Astrocyte (in vitro differentiated cells and primary cell): ENCODE measurements at places on chromosomes 2 and 18.

DNA sequence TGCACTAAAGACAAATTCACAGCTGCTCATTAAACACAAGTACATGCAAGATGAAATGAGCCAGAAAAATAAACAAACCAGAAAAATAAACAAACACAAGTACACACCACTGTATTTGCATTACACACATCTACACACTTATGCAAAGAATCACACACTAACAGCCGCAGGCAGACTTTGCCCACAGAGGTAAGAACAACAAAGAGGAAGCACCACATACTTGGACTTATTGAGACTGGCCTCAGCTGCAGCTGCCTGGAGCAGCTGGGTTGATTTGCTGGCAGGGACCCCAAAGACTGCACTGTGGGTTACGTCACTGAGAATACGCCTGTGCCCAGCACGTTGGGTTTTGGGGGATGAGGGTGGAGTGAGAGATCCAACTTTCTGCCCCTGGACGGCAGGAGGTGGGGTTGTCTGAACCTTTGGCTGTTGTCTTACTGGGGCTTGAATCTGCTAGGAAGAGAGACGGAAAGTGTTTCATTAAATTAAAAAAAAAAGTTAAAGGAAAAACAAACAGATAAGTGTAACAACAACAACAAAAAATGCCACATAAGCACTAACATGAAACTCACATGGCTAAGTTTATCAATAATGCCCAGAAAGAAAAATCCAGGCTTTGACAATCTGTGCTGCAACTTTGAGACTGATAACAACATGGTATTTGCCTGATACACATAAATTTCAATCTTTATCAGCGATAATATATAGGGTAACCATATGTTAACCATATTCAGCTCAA, 71.9 kb upstream of the NFU1 start:
- peak; percentile 6 for DNase-seq

DNA sequence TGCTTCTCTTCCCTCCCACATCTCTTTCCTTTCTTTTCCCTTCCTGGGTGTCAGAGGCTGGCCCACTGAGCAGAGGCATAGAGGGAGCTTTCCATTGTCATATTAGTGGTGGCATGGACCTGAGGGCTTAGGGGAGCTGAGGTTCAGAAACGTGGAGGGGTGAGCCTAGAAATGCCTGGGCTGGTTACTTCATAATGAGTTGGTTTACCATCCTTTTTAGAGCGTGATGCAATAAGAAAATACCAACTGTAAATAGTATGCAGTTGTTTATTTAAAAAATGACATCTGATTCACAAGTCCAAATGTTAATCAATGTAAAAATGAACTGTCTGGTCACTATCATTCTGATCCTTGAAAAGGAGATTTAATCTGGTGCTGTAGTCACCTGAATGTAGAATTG, 46.3 kb downstream of the MYO1B start:
- DNase-seq = no peak

DNA sequence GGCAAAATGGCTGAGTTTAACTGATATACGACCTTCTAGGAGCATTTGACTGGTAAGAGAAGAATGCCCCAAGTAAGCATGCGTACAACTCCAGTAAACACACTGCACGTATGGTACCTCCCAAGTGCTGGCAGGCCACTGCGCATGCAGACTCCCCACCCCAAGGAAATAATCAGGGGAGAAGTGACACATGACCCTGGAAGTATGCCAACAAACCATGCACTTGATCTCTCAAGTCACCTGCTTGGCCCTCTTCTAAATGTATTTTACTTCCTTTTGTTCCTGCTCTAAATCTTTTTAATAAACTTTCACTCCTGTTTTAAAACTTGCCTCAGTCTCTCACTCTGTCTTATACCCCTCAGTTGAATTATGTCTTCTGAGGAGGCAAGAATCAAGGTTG, 129.8 kb upstream of the COL5A2 start:
- no peak for DNase-seq

- no peak for DNase-seq
Observed at GRCh38 chr2:65417509-65418085, 14.8 kb downstream of the SPRED2 start.

DNA sequence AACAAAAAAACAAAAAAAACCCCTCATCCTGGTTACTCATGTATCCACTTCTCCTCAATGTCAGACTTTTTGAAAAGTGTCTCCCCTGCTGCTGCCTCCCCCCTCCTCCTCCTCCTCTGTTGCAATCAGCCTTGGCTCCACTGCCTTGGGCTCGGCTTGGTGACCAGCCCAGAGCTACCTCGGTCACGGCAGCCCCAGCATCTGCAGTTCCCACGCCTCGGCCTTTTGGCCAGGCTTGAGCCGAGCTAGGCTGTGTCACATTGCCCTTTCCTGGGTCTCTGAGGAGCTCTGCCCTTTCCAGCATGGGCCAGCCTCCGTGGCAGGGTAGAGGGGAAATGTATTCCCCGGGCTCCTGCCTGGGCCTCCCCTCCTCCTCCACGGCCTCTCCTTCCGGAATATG, 22.7 kb upstream of the INHBB start:
- no peak for DNase-seq

DNA sequence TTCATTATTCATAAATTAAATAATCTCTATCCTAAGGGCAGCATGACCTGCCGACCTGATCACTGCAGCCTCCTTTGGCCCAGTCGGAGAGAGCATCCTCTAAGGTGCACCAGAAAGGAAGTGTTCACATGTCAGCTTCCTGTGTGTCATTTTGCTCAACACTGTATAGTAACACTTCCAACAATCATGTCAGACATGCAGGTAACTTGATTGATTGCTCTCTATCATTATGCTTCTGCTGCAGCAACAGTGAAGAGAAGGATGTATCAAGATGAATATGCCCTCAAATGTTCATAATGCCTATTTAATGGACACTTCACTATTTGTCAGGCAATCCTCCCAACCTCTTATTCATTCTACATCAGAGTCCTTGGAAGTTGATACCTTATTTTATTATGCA, 332.3 kb downstream of the CDH7 start:
- no peak for DNase-seq

- no peak for DNase-seq
Observed at GRCh38 chr18:44759925-44760342, 79.2 kb downstream of the SETBP1 start.

DNA sequence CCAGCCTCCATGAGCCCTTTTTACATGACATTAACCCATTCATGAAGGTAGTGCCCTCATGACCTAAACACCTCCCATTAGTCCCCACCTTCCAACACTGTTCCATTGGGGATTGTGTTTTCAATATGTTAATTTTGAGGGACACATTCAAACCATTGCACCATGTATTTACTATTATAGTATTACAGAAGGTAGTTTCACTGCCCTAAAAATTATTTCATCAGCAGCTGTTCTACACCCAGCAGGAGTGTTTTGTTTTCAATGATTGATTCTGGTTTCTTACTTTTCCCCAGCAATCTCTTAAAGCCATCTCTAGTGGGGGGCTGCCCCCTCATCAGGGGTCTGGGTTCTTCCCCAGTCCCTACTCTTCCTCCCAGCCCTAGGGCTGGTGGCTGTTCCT, 71.9 kb downstream of the CERS6 start:
- DNase-seq = no peak

- no peak for DNase-seq
Observed at GRCh38 chr2:74290066-74290465, 53.1 kb downstream of the SLC4A5 start.

- no peak for DNase-seq
Observed at GRCh38 chr2:59622599-59623308, 930.7 kb downstream of the BCL11A start.

- DNase-seq = peak; percentile 90
Observed at GRCh38 chr2:128535953-128536352, 217.3 kb upstream of the HS6ST1 start.

GRCh38 chr2:105873721-105874120, 129.0 kb downstream of the NCK2 start:
- peak; percentile 84 for DNase-seq

DNA sequence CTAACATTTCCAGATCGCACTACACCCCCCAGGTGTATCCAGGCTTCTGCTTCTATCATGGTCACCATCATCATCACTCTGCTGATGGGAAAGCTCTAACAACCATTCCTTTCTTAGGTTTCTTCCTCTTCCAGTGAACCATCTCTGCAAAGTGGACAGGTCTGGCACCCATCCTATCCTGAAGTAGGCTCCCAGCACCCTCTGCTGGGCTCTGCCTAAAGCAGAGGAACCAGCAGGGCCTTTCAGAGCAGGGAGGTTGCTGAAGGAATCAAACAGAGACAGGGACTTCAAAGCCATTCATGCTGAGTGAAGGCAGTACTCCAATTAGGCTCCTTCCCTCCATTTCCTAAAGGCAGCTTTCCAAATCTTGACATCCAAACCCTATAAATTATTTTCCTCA, 27.2 kb upstream of the SATB2 start:
- no peak for DNase-seq

DNA sequence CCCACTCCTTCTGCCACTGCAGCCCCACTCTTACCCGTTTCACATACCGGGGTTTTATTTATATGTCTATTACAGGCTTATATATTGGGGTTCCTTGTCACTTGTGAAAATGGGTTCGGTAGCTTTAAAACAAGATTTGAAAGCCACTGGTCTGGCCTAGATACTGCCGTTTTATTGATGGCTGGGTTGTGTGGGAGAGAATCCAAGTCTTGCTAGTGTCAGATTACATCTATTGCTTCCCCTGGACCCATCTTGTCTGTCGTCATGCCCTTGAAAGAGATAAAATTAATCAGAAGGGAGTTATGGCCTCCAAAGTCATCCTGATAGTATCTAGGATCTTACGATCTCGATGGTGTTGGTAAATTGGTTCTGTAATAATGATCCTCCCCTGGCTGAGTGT, 79.4 kb downstream of the EIPR1 start:
- no peak for DNase-seq

DNA sequence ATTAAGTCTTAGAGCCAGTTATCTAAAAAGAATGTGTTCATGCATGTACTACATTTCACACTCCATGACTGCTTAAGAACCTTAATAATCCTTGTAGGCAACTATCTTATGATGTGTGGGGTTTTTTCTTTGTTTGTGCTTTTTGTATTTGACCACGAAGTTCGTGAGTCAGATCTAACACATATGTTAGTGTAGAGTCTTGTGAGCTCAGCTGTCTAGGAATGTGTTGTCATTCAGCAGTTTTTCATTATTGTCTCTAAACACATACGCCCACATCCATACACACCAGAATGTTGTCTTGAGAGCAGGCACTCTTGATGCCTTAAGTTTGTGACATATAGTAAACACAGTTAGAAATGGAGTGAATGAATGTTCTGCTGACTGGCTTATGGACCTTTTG, 38.4 kb downstream of the CAB39 start:
- DNase-seq = peak; percentile 76

DNA sequence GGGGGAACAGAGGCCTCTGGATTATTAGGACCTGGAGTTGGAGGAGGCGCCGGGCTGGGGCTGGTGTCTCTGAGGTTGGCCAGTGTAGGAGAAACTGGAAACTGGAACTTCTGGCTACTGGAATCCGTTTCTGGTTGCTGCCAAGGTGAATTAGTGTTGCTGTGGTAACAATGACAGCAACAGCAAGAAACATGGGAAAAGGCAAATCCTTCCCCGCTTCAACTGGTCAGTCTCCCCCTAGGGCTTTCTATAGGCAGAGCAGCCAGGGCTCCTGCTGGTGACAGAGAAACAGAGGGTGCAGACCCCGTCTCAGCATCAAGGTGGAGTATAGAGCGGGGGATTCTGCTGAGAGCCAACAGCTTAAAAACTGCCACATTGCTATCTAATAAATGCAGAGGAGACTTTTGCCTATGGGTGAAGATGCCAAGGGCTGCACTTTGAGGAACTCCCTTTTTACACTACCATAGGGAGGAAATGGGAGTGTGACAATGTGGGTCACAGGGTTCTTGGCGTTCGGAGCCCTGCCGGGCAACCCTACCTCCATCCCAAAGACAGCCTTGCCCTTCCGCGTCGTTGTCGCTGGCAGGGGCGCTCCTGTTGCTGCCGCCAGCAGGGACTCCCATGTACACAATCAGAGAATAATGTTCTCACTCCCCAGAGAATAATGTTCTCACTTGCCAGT, 81.4 kb upstream of the CABLES1 start:
- peak; percentile 68 for DNase-seq

DNA sequence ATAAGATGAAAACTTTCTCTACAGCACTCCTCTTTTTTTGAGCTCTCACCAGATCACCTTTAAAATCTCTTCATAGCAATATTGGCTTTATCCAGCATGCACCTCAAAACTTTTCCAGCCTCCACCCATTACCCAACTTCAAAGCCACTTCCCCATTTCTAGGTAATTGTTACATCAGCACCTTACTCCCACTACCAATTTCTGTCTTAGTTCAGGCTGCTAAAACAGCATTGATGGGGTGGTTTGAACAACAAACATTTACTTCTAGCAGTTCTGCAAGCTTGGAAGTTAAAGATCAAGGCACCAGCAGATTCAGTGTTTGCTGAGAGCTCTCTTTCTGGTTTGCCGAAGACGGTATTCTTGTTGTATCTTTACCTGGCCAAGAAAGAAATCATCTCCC, 114.0 kb upstream of the SLC39A10 start:
- no peak for DNase-seq

DNA sequence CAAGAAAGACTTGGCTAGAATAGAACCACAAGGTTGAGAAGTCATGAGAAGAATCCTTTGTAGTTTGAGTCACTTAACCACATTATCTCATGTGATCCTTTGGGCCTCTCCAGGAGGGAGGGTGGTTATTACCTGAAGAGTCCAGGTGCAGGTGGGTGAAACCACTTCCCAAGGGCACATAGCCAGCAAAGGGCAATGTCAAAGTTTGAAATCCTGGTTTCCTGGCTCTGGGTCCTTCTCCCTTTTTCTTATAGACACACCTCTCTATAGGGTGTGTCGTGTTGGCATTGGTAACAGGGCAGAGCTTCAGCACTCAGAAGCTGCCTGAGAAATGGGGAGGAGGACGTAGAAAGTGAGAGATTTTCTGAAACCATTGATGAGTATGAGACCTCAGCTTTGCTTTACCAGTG, 137.9 kb downstream of the MGAT5 start:
- DNase-seq = peak; percentile 61

GRCh38 chr2:37168217-37168981, 11.6 kb upstream of the EIF2AK2 start:
- peak; percentile 23 for DNase-seq

- DNase-seq = no peak
Observed at GRCh38 chr2:39732482-39732881, 46.6 kb downstream of the THUMPD2 start.

DNA sequence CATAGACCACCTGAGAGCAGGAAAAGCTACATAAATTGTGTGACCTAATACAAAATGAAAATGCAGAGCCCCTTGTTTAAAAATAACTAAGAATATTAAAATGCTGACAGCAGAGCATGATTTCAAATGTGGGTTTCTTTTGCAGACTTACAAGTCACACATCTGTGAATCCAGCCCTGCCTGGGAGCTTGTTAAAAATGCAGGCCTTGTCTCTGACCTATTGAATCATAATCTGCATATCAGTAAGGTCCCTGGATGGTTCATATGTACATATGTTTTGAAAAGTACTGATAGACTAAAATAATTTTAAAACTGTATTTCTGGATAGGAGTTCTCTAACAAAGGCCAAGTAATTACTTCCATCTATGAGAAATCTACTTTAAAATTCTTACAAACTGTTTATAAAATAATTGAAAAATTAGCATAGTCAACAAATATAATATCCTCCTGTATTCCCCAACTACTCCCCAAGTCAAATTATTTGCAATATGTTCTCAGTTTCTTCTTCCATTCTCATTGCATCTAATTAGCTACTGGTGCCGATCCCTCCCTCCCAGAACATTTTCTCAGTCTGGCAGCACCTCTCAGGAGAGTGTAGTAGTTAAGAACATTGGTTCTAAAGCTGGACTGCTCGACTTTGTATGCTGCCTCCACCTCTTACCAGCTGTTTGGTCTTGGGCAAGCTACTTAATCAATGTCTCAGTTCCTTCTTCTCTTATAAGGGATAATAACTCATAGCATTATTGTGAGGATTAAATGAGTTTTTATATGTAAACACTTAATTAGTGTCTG, 1040.4 kb upstream of the CDH2 start:
- DNase-seq = peak; percentile 12
